Inflammatory macrophage treated with lipopolysaccharide for 1 hour (primary cell): ENCODE measurements at places on chromosomes 12 and 14.

DNA sequence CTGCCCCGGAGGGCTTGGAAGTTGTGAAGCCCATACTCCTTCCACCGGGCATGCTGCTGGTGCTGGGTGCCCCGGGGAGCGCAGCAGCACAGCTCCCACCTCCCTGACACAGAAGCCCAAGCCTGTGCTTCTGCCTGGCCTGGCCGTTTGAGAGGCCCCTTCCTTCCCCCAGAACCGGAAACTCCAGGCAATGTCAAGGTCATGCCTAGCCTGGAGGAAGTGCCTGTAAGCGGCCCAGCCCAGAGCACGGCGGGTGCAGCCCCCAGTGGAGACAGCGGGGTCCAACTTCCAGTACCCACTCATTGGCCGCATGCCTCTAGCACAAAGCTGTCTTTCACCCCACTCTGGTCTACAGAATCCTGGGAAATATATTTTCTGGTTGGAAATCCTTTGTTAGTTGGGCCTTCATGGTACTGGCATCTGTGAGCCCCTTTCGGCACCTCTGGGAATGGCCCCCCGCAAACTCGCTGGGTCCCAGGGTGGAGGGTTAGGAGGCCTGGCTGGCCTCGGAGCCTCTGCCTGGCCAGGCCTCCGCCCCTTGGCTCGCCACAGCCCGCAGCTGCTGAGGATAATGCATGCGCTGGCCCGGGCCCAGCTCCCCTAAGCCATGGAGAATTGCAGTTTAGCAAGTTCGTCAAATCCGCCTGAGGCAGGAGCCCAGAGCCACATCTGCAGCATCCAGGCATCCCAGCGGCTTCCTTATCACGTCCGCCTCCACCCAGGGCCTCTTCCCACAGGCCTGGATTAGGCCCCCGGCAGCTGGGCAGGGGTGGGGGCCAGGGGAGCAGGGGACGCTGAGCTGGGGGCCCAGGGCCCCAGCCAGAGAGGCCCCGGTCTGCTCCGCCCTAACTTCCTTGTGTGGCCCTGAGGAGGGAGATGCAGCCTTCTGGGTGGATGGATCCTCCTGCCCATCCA lies 48.9 kb upstream of the DLK1 start:
- peak; percentile 33 for DNase-seq

GRCh38 chr14:55451398-55451797 lies 11.0 kb upstream of the TBPL2 start:
- no peak for DNase-seq

GRCh38 chr12:24861766-24862540 lies 86.9 kb downstream of the BCAT1 start:
- peak; percentile 39 for DNase-seq

GRCh38 chr12:130394906-130395305 lies 57.2 kb downstream of the PIWIL1 start:
- DNase-seq: no peak

DNA sequence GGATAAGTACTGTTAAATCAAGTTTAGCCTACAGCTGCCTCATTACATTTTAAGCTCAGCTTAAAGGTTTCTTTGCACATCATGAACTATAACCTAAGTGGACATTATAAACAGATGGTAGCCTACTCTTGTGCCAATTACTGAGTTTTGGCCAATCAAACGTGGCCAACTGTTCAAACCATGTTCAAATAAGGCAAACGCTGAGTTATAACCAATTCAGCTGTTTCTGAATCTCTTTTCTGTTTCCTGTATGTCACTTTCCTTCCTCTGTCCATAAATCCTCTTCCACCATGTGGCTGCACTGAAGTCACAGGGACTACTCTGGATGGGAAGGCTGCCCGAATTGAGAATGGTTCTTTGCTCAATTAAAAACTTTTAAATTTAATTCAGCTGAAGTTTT lies 98.4 kb downstream of the BCAT1 start:
- DNase-seq: no peak

DNA sequence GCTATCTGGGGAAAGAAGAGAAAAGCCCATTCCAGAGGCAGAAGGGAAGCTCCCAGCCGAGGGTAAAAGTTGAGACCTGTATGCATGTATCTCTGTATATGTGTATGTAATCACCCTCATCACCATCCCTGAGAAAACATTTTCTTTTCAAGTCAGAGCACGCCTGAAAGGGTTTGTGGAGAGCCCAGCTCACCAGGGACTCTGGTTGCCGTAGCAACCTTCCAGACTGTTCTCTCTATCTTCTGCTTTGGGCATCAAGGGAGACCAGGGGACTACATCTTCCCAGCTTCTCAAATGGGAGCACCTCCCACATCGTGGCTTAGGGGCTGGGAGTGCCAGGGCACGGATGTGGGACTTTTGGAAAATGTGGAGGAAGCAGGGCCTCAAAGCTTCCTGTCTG lies 93.5 kb downstream of the GALNT8 start:
- DNase-seq: no peak

DNA sequence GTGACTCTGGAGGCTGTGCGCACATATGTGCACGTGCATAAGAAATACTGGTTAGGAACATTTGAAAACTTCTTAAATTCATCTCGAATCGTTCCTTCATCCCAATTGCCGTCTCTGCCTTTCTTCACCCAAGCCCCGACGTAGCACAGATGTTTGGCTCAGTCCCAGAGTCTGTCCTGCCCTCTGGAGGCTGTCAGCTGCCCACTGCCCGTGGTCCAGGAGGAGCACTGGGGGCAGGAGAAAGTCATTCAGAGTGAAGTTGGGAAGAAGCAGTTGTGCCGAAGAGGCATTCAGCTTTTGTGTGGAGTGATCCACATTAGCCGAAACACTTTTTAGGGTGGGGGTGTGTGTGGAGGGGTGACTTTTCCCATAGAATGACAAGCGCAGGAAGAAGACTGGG lies 124.9 kb downstream of the TSPAN9 start:
- DNase-seq: no peak

GRCh38 chr12:65808580-65808979 lies 15.7 kb upstream of the HMGA2 start:
- no peak for DNase-seq

GRCh38 chr12:117972301-117972700 lies 3.5 kb upstream of the KSR2 start:
- no peak for DNase-seq

- no peak for DNase-seq
These were observed 734.9 kb upstream of the USP15 start for GRCh38 chr12:61525331-61525730.

DNA sequence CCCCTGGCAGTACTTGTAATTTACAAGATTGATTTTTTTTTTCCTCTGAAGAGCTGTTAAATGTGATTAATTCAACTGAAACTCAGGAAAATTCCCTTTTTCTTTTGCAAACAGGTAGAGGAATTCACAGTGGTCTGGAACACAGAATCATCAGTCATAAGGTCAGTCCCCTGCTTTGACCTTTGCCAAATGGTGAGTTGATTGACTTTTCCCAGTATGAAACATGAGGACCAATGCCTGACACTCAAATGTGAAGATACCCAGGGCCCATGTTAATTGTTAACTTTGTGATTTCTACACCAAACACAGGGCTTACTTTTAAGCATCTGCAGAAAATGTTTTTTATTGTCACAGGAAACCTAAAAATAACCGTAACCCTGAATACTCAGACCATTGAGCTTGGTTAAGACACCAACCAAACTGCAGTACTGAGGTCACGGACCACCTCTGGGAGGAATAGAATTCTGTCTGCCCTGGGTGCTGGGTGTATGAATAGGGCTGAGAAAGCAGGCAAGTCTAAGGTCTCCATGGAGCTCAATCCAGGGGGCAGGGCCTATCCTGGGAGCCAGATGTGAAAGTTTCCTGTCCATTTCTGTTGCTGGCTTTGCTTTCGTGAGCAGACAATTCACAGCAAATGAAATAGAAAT lies 192.4 kb downstream of the TMX1 start:
- no peak for DNase-seq

- DNase-seq: no peak
These were observed 46.1 kb downstream of the BEGAIN start for GRCh38 chr14:100540926-100541620.

DNA sequence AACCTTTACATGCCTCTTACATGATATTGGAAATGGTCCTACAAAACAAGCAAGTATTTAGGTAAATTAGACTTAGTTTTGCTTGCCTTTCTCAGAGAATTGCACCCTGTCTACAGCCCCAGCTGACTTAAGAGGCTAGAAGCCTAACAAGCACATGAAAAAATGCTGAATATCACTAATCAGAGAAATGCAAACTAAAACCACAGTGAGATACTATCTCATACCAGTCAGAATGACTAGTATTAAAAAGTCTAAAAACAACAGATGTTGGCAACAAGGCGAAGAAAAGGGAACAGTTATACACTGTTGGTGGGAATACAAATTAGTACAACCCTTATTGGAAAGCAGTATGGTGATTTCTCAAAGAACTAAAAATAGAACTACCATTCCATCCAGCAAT lies 103.8 kb downstream of the EGLN3 start:
- no peak for DNase-seq

DNA sequence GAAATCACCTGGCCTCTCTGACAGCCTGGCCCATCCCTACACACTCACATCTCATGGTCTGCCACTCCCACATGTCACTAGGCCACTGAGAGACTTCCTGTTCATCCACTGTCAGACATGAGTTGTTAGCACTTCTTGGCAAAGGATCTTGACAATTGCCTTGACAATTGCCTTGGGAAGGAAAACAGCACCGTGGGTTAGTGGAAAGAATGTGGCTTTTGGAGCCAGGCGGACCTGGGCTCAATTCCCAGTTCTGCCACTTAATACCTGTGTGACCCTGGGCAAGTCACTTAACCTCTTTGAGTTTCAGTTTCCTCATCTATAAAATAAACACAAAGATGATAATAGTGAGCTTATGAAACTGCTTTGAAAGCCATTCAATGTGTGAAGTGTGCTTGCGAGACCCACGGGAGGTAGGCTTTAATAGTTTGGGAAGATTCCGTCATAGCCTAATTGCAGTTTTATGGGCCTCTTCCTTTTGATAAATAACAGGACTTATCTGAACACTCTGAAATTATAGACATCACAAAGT lies 250.4 kb downstream of the C12orf75 start:
- DNase-seq: no peak

GRCh38 chr12:91603060-91603459 lies 420.4 kb upstream of the DCN start:
- DNase-seq: no peak

GRCh38 chr14:51880835-51881580 lies 20.6 kb downstream of the GNG2 start:
- DNase-seq: peak; percentile 65

DNA sequence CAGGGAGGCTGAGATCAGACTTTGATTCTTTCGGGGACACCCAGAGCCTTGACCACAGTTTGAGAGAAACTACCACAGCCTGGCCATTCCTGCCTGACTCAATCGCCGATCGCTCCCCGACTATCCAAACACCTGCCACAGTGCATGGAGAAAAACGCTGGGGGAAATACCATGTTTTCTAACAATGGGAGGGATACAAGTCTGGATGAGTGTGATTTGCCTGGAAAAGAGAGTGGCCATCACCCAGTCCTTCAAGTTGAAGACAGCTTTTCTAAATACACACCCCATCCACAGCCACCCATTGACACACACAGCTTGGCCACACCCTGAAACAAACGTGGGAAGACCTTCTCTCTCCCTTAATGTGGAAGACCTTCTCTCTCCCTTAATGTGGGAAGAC lies 6.7 kb upstream of the VASH1 start:
- DNase-seq: no peak

- peak; percentile 78 for DNase-seq
These were observed 81.4 kb downstream of the ACTN1 start for GRCh38 chr14:68897559-68898155.

- DNase-seq: no peak
These were observed 11.2 kb upstream of the DYNC1H1 start for GRCh38 chr14:101953151-101953550.

DNA sequence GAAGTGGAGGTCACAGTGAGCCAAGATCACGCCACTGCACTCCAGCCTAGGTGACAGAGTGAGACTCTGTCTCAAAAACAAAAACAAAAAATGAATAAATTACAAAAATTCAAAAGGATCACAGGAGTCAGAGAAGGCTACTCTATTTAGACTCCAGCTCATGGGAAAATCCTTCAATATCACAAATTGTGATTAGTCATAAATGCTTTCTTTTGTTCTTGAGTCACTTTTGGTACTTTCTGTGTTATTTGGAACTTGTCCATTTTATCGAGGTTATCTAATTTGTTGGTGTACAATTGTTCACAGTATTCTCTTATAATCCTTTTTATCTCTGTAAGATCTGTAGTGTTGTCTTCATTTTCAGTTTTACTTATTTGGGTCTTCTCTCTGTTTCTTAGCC lies 18.9 kb downstream of the ALDH2 start:
- DNase-seq: no peak

DNA sequence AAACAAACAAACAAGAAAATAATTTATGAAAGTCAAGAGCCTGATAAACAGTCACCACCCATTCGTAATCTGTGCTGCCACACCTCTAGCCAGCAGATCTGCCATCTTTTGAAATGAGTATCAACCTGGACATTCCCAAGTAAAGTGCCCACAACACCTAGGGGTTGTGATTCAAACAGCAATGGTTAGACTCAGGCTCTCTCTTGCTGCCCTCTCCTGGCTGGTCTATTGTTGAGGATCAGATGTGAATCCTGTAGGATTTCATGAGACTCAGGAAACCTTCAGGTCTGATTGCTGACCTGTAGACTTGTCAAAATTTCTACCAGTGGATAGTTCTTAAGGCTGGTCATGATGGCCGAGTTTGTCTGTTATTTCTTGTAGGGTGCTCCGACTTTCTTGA lies 26.8 kb downstream of the DGLUCY start:
- no peak for DNase-seq

GRCh38 chr14:95237958-95238340 lies 80.6 kb upstream of the DICER1 start:
- DNase-seq: no peak

DNA sequence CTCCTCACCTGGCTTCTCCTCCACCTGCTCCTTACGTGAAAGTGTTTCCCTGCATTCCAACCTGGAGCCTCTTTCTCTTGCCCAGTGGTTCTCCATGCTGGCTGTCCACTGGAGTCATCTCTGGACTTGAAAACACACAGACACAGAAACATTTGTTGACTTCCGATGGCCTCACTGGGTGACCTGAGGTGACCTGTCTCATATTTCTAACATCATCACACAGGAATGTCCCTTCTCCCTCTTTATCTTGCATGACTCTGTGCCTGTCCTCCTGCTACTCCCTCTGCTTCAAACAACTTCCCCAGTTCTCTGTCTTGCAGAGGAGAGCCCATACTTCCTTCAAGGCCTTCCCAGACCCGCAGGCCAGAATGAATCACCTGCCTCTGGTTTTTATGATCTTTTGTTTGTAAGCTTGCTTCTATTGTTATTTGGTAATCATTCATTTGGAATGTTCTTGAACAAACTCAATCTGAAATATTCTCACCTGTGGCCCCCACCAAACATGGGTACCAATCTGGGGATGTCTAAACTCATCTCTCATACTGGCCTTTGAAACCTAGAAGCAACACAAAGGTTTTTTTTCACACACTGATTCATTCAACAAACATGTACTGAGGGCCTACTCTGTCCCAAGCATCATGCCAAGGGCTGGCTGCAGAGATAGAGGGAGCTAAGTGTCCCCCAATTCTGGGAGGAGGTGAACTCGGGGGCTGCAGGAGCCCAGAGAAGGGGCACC lies 9.7 kb upstream of the RIN3 start:
- DNase-seq: peak; percentile 69

DNA sequence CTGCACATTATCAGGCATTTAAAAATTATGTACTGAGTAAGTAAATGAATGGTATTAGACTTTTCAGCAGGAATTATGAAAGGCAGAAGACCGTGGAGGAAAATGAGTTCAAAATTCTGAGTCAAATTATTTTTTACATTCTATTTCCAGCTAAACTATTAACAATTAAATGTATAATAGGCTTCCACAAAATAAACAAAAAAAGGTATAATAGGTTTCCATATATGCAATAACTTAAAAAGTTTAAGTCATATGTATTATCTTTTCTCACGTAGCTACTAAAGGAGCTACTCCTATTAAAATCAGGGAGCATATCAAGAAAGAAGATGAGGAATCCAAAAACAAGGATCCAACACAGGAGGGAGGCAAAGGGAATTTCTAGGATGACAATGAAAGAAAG lies 11.4 kb upstream of the VCPKMT start:
- no peak for DNase-seq
